Stimulated activated CD8-positive, alpha-beta memory T cell treated with anti-CD3 and anti-CD28 coated beads, Interleukin-12 subunit alpha, Interleukin-12 subunit beta, amount 100 ng/mL, for 4 hours (primary cell): ENCODE measurements at places on chromosomes 7 and 10.

GRCh38 chr7:142420554-142421362 is 162.9 kb upstream of the PRSS58 start:
- DNase-seq, result no peak

GRCh38 chr10:43395571-43396060 is 13.4 kb downstream of the HNRNPF start:
- DNase-seq, result no peak

GRCh38 chr7:101128040-101128834 is 1.3 kb downstream of the SERPINE1 start:
- DNase-seq, result no peak

GRCh38 chr10:49115796-49116508 is 630 bp upstream of the VSTM4 start:
- no peak for DNase-seq

- DNase-seq, result no peak
Observed at GRCh38 chr10:82922046-82922445, 1047.1 kb downstream of the NRG3 start.

GRCh38 chr7:140540136-140540777 is 61.0 kb upstream of the MKRN1 start:
- DNase-seq, result no peak
